Suppressor macrophage (primary cell): ENCODE measurements at places on chromosomes 6 and 20.

DNA sequence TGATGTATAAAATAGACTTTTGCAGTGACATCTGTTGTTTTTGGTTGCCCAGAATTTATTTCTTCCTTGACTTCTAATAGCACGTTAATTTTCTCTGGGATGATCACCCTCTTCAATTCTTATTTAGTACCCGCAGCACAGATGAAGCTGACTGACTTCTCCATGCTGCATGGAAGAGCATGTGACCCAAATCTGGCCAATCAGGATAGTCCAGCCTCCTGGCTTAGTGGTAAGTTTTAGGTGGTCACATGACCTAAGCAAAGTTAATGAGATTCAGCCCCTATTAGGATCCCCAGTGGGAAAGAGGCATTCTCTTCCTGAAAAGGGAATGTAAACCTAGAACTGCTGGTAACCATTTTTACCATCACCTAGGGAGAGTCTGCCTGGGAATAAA lies 13.8 kb upstream of the SIRT5 start:
- no peak for DNase-seq

- DNase-seq: peak; percentile 50
Observed at GRCh38 chr6:2718334-2719092, 32.2 kb downstream of the MYLK4 start.

DNA sequence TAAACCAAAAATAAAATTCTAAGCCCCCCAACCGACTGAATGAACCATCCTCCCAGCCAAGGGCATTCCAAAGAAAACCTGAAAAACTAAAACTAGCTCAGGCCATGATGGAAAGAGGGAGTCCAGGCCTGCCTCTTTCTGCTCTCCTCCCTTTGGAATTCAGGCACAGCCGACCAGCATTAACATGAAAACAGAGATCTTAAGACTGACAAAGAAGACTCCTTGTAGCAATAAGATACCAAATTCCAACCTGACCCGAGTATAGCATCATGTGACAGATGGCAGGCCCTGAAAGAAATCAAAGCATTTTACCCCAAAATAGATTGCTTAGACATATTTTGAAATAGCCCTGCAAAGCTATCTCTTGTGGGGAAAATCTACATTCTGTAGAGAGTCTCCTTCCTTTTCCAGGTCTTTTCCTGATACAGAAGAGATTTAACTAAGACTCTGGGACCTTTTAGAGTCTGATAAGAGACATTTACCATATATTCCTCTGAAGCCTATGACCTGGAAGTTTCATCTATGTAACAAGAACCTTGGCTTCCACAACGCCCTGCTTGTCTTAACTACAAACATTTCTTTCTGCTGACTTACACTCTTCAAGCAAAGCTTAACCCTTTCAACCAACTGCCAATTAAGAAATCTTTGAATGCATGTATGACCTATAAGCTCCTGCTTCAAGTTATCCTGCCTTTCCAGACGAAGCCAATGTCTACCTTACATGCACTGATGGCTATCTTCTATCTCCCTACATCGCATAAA lies 22.2 kb upstream of the TXLNB start:
- DNase-seq: no peak

GRCh38 chr6:117951783-117952182 lies 44.7 kb downstream of the SLC35F1 start:
- no peak for DNase-seq

- DNase-seq: no peak
Observed at GRCh38 chr20:36090223-36090622, 64.3 kb upstream of the EPB41L1 start.

GRCh38 chr6:113359155-113360140 lies 497.7 kb upstream of the MARCKS start:
- no peak for DNase-seq

DNA sequence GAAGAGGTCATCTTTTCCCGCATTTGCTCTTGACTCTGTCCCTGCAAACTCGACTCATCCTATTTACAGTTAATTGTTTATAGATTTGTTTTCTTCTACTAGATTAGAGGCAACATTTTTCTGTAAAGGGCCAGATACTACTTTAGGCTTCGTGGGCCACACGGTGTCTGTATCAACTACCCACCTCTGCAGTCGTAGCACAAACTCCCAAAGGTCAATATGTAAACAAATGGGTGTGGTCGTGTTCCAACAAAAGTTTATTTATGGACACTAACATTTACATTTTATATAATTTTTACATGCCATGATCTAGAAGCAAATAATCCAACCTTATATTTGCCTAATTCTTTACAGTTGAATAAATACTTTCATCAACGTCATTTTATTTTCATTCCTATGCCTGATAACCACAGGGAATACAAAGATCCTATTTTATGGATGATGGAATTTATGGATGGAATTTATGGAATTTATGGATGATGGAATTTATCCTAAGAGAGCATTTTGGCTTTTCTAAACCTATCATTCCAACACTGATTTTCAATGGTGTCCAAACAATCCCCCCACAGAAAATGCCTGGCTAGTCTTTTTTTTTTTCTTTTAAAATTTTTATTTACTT lies 232.8 kb downstream of the MYLK4 start:
- no peak for DNase-seq
